ENCODE measurements at places on chromosomes 2 and 18. TPM values are rescaled to one million over a fixed set of nuclear protein-coding genes. Genes with fewer than 3 reads are reported as not detected.

The DSC2 gene
- 4.4 TPM for total RNA-seq

DNA sequence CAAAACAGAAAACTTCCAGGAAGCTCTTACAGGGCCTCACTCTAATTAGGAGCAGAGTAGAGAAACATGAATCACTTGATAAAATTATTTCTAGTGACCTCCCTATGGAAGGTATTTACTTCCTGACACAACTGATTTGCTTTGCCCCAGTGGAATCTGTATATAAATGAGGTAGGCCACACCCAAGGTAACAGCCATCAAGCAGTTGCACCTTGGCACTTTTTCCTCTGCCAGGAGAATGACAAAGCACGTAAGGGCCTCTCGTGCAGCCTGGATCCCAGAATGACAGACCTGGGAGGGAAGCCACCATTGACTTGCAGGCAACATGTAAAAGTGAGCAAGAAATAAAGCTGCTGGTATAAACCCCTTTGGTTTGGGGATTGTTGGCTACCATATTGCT is 620.0 kb upstream of the SLC39A10 start:
- no peaks in the 10 kb centered on the region for H3K36me3 ChIP-seq
- DNase-seq = no peak
- H3K4me1 ChIP-seq = no peaks in the 10 kb centered on the region
- no peaks in the 10 kb centered on the region for H3K27me3 ChIP-seq
- no peak overlapping the region for H3K4me3 ChIP-seq

DNA sequence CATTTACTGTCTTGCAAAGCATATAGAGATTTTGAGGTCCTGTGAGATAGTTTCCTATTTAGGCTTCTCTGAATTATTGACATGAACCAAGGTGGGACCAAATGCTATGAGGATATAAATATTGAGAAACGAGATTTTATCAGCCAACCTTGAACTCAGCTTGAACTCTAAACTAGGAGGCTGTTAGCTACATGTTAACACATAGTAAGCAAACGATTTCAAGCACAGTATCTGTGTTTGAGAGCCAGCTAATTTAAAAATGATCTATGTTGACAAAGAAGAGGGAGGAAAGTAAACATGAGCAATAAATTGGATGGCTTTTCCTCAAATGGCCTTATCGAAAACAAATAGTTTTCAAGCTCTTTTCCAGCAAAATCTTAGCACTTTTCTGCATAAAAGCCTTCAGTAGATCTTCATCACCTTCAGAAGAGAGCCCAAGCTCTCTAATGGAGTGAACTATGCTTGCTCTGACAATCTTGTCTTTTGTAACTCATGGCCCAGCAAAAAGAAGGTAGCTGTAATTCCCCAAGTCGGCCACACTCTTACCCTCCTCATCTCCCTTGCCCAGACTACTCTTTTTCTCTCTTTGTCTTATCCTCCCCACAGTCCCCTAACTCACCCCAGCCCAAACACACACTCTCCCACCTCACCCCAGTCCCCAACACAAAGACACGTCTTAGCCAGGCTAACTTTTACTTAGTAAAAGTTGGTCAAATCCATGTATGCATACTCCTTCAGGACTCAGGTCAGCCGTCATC is 14.7 kb downstream of the CD28 start:
- no peaks in the 10 kb centered on the region for H3K36me3 ChIP-seq
- H3K4me1 ChIP-seq = no peaks in the 10 kb centered on the region

DNA sequence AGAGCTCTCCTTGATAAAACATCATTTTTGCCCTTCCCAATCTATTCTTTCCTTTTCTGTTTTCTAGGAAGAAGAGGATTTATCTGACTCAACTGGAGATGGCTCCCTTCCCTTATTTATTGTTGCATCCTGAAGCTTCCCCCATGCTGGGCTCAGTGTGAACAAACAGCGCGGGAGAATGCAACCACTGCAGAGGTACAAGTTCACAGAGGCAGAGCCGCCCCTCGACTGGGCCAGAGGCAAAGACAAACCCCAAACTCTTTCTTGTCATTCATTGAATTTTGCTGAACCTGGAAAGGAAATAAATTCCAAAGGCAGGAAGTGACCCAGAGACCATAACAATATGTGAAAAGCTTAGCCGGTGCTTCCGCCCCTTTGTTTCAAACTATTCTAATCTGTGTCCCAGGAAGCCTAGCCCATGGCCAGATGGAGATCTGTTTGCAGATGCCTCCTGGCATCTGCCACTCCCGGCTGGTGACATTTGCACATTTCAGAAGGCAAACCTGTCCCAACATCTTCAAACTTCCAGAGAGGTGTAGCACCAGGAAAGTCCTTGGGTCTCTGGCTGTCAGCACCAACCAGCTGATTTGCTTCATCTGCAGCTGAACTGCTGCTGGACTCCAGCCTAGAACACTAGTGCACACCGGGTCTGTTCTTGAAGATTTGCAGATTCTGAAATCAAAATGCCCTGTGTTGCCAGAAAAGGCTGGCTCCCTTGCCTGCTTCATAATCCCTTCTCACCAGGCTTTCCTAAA is 79.4 kb upstream of the MAP4K3 start:
- H3K27ac ChIP-seq = no peak overlapping the region
- no peak overlapping the region for H3K4me3 ChIP-seq
- H3K4me1 ChIP-seq = peaks cover 16% of the 10 kb centered on the region
- no peak for DNase-seq
- no peaks in the 10 kb centered on the region for H3K36me3 ChIP-seq

- no peak overlapping the region for H3K4me3 ChIP-seq
- H3K36me3 ChIP-seq = no peaks in the 10 kb centered on the region
- H3K27ac ChIP-seq = no peak overlapping the region
- H3K4me1 ChIP-seq = 0 out of 2 replicates have a peak, but pooled peaks cover 2% of the 10 kb centered on the region
- DNase-seq = no peak
Observed at GRCh38 chr2:196849895-196850294, 40.7 kb upstream of the C2orf66 start.

DNA sequence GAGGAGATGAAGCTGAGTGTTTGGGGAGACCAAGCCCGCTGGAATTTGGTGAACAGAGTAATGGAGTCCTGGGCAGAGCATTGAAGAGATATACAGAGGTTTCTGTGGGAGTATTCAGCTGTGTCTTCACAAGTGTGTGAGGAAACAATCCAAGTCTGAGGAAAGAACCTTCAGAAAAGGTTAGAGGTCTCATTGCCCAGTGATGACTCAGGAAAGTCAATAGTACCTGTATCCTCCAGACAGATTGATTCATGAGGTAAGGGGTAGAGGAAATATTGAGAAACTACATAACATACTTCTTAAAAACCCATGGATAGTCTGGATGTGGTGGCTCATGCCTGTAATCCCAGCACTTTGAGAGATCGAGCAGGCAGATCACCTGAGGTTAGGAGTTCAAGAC is 392.3 kb downstream of the GALNT13 start:
- no peaks in the 10 kb centered on the region for H3K36me3 ChIP-seq
- no peaks in the 10 kb centered on the region for H3K4me1 ChIP-seq
- H3K4me3 ChIP-seq = no peak overlapping the region
- DNase-seq = no peak
